ENCODE measurements at places on chromosomes 11 and 22. TPM values are rescaled to one million over a fixed set of nuclear protein-coding genes. Genes with fewer than 3 reads are reported as not detected.

- peaks cover 6% of the 10 kb centered on the region for H3K4me1 ChIP-seq
- peaks cover 5% of the 10 kb centered on the region for H3K36me3 ChIP-seq
- no peak overlapping the region for H3K27ac ChIP-seq
- H3K4me3 ChIP-seq, result no peak overlapping the region
Observed at GRCh38 chr11:43919852-43920597, 22.4 kb upstream of the C11orf96 start.

DNA sequence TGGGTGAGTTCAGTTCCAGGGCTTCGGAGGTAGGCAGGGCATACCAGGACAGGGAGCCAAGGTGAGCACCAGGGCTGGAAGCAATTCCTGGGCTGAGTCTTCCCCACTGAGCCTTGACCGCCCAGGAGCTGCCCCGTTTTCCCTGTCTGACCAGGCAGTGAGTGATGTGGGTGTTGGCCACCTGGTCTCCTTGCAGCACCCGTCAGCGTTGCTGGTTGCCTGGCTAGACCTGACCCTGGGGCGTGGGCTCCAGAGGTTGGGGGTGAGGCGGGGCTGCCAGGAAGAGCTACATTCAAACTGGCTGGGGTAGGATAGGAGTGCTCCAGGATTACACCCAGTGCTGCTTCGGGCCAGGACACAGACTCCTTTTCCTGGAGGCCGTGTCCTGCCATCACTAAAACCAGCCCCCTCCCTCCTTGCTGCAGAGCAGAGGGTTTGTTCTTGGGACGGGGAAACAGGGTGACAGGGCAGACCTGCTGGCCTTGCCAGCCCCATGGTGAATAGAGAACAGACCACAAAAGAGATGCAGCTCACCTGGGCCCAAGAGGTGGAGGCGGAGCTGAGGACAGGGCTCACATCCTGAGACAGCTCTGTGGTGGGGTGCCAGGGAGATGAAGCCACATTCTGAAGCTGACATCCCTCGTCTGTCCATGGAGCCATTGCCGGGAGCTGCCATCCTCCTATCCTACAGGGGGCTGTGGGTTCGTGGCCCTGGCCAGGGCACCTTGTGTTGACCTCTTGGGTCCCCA, 14.2 kb downstream of the INCENP start:
- peaks cover 7% of the 10 kb centered on the region for H3K36me3 ChIP-seq
- no peaks in the 10 kb centered on the region for H3K4me1 ChIP-seq
- DNase-seq, result no peak
- no peak overlapping the region for H3K27ac ChIP-seq

DNA sequence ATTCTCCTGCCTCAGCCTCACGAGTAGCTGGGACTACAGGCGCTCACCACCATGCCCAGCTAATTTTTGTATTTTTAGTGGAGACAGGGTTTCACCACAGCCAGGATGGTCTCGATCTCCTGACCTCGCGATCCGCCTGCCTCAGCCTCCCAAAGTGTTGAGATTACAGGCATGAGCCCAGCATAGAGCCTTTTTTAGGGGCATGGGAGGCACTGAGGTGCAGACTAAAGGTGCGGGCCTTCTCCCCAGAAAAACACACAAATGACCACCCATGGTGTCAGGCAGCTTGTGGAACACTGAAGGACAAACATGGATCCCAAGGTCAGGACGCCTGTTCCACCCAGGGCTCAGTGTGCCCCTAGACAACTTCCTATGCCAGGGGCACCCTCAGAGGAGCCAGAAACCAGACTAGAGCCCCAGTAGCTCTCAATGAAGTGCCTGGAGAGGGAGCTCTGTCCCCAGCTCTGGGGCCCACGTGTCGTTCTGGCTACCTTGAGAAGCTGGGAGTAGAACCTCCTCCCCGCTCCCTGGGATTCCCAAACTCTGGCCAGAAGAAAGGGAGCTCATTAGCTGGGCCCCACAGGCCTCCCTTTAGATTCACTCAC, 21.2 kb upstream of the CD5 start:
- H3K36me3 ChIP-seq, result no peaks in the 10 kb centered on the region
- DNase-seq, result no peak
- H3K4me1 ChIP-seq, result no peaks in the 10 kb centered on the region

DNA sequence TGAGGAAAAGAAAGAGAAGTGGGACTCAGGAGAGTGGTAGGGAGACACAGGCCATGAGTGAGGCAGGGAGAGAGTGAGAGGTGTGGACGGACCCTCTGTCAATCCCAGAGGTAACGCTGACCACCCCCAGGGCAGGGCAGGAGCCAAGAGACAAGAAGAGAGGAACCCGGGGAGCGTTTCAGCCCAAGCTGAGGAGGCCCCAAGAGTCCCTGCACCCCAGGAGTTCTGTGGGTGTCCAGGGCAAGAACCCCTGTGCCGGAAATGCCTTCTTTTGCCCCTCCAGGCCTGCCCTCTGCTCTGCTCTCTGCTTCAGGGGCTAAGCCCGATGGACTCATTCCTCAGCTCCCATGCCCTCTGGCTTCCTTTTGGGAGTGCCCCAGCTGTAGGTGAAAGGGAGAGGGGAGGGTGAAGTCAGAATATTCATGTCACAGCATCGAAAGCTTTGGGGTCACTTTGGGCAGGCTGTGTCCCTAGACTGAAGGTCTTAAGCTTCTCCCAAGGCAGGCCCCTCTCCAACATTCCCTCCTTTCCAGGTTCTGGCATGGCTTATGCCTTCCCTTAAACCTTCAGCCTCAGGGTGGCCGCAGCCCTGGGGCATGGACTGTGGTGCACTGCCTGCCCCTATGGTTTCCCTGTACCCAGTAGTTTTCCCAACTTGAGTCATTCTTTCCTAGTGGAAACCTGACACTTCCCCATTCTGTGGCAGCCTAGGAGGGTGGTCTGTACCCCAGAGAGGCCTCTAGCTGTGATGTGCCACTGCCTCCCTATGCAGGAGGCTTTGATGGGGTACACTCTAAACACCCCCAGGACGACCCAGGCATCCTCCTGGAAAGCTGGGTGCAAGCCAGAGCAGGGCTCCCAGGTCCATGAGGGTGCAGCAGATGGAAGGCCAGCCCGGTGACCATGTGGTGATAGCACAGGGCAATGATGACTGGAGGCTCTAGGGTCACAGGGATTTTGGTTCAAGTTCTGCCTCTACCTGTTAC, 27.1 kb downstream of the MYEOV start:
- no peaks in the 10 kb centered on the region for H3K36me3 ChIP-seq
- H3K4me3 ChIP-seq, result no peak overlapping the region
- H3K27me3 ChIP-seq, result peaks cover 3% of the 10 kb centered on the region
- peak overlapping the region; percentile 5 for H3K27ac ChIP-seq
- H3K4me1 ChIP-seq, result no peaks in the 10 kb centered on the region

DNA sequence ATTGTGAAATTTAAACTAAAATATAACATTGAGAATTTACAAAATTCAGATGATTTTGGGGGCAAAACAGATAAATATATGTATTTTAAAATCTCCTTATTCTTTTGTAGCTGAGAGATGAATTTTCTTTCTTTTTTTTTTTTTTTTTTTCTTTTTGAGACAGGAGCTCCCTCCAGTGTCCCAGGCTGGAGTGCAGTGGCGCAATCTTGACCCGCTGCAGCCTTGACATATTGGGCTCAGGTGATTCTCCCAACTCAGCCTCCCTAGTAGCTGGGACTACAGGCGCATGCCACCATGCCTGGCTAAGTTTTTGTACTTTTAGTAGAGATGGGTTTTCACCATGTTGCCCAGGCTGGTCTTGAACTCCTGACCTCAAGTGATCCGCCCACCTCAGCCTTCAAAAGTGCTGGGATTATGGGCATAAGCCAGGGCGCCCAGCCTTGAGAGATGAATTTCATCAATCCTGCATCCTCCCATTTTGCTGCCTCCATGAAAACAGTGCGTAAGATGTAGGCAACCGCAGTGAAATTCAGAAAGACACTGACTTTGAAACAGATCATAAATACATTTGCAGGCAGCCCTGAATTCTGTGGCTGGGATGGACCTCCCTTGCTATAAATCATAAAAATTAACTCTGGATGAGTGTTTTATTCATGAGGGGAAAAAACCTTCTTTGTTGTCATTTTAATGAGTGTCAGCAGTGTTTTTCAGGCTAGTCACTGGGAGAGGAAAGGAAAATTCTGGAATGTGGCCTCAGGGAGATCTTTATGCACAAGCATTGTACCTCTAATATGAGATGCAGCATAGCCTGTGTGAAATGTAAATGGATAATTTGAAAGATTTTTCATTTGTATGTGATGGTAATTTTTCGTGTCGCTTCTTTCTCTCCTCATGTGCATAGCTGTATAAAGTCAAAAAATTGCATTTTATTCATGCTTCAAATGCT, 14.4 kb downstream of the ELMOD1 start:
- no peak overlapping the region for H3K4me3 ChIP-seq
- no peaks in the 10 kb centered on the region for H3K4me1 ChIP-seq
- DNase-seq, result no peak
- H3K27me3 ChIP-seq, result peaks cover 17% of the 10 kb centered on the region

- H3K4me1 ChIP-seq, result peaks cover 1% of the 10 kb centered on the region
- H3K36me3 ChIP-seq, result peaks cover 2% of the 10 kb centered on the region
- DNase-seq, result no peak
- H3K4me3 ChIP-seq, result no peak overlapping the region
Observed at GRCh38 chr11:78147807-78148206, 8.4 kb upstream of the ALG8 start.

- H3K27me3 ChIP-seq, result no peaks in the 10 kb centered on the region
- no peaks in the 10 kb centered on the region for H3K4me1 ChIP-seq
- no peak overlapping the region for H3K27ac ChIP-seq
- DNase-seq, result no peak
- H3K36me3 ChIP-seq, result peaks cover 25% of the 10 kb centered on the region
Observed at GRCh38 chr11:78699609-78700135, 125.0 kb upstream of the NARS2 start.

Gene RIC3
- 23.4 TPM for total RNA-seq

DNA sequence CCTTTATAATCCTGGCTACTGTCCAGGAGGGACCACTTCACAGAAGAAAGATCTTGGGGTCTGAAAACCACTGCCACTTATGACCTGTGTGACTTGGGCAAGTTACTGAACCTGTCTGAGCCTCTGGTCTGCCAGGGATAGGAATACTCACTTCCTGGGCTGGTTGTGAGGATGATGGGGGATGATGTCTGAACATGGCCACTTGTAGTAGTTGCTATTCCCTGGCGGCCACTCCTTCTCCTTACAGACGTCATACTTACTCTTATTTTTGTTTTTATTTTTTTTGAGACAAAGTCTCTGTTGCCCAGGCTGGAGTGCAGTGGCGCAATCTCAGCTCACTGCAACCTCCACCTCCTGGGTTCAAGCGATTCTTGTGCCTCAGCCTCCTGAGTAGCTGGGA, 26.1 kb downstream of the CD82 start:
- no peak overlapping the region for H3K4me3 ChIP-seq
- H3K36me3 ChIP-seq, result no peaks in the 10 kb centered on the region
- no peaks in the 10 kb centered on the region for H3K4me1 ChIP-seq
- no peaks in the 10 kb centered on the region for H3K27me3 ChIP-seq
- DNase-seq, result no peak
- no peak overlapping the region for H3K27ac ChIP-seq

Gene UPK3A
- 0.57 TPM for total RNA-seq

- H3K4me1 ChIP-seq, result no peaks in the 10 kb centered on the region
- no peak overlapping the region for H3K4me3 ChIP-seq
- no peaks in the 10 kb centered on the region for H3K36me3 ChIP-seq
- peaks cover 41% of the 10 kb centered on the region for H3K27me3 ChIP-seq
- DNase-seq, result no peak
Observed at GRCh38 chr11:64437426-64437825, 78.5 kb downstream of the RPS6KA4 start.

DNA sequence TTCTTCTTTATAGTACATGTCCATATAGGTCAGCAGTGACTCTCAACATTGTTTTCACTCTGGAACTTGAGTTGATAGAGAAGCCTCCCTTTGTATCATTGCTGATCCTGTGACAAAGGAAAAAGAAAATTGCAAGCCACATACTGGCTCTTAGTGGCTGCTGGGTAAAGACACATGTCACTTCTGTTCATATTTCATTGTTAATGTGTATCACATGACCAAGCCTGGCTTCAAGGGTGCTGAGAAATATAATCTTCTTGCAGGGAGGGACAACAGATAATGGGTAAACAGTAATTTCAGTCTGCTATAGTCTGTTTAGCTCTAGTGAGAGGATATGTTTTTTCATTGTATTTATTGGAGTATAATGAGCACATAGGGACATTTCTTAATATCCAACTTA, 173.3 kb downstream of the PGR start:
- DNase-seq, result no peak
- no peaks in the 10 kb centered on the region for H3K4me1 ChIP-seq
- no peaks in the 10 kb centered on the region for H3K27me3 ChIP-seq

Measured in progenitor cell of endocrine pancreas (in vitro differentiated cells).